ENCODE measurements at places on chromosomes 11 and 22. TPM values are rescaled to one million over a fixed set of nuclear protein-coding genes. Genes with fewer than 3 reads are reported as not detected.

The KDELR3 gene
- total RNA-seq, result 24.0 TPM

The RAC2 gene
- total RNA-seq, result 5.7 TPM

The UCP3 gene
- 0.39 TPM for total RNA-seq

The NKAPD1 gene
- total RNA-seq, result 20.3 TPM

DNA sequence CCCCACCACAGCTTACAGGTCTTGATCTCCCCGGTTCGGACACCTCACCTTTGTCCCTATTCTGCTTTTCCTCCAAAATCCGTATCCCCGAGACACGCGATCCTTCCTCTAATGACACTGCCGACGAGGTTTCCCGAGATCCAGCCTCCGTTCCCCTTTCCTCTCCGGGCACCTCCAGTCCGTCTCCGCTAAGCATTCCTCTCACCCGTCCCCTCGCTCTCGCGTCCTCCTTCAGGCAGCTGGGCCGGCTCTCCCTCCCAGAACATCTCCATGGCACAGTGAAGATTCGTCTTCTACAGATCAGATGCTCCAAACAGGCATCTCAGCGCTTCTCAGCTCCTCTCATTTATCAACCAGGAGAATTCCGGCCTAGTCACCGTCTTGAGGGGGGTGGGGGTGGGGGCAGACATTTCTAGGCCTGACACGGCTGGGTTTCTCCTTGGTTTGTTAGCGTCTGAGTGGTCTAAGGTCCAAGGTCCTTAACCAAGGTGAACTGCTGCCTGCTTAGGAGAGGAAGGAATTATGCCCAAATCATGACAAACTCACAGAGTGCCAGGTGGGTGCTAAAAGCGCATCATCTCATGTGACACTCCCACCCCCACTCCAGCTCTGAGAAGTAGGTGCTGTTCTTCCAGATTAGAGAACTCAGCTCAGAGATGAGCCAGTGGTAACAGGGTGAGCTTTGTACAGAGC, at the start of gene SPTBN2:
SPTBN2 (minus strand) TSS at position 524 of the 693 bp plus-strand sequence. CDS start 7,976 bp downstream, outside the sequence.
- no peak for DNase-seq

DNA sequence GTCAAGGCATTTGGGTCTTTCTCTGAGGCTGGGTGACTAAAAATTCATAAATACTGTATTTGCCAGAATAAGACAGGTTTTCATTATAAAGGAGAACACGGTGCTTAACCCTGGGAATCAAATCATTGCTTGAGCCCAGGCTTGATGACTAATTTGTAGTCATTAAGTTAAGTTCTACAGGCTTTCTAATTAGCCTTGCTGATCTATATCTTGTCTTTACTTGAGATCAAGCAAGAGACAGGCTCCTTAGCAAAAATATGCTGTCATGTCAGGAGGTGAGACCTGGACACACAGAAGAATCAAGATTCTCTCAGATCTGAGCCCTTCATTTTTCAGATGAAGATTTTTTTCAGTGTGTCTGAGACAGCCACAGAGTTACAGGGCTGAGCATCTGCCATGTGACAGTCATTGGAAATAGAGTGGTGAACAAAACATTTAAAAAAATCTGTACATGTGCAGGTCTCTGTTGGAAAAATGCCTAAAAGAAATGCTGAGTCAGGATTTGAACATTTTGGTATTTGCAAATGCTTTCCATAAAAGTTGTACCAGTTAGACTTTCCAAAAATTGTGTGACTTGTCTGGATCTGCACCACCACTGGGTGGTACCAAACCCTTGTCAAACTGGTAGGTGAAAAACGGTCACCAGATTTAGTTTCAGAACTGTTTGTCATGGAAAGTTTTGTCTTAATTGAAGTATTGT, 14.6 kb downstream of the ACAT1 start:
- DNase-seq, result no peak

DNA sequence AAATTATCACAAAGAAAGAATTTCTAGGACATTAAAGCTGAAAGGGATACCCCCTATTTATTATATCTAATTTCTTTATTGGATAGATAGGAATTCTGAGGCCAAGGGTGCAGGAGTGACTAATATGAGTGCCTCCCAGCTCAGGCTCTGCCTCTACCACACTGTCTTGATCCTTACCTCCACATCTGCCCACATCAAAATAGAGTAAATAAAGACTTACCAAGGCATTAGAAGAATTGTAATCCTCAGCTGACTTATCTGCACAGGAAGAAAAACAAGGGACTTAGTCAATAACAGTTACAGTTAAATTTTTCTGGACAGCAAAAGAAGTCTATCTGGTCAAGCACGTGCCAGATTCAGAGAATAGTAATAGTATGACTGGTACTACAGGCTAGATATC, 72.6 kb upstream of the GDPD4 start:
- no peak for DNase-seq

DNA sequence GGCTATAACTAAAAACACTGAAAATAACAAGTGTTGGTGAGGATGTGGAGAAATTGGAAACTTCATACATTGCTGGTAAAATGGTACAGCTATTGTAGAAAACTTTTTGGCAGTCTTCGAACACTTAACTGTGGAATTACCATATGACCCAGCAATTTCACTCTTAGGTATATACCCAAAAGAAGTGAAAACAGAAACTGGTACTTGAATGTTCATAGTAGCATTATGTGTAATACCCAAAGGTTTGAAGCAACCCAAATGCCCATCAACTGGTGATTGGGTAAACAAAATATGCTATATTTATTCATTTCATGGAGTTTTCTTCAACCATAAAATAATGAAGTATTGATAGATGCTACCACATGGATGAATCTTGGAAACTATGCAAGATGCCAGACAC, 40.8 kb upstream of the FTH1 start:
- no peak for DNase-seq

- no peak for DNase-seq
These were observed 112.4 kb upstream of the SERPIND1 start for GRCh38 chr22:20661473-20661872.

GRCh38 chr22:50011447-50012210, 936 bp downstream of the IL17REL start:
- DNase-seq, result no peak
